ENCODE measurements at places on chromosomes 5 and 9. TPM values are rescaled to one million over a fixed set of nuclear protein-coding genes. Genes with fewer than 3 reads are reported as not detected.
A peak's percentile ranks its signal among the peaks of the same experiment; 100 is the strongest.

Gene APBA1
- total RNA-seq: 6.2 TPM

Gene PCDHA9
- total RNA-seq: under 0.01 TPM

Gene EIF4E1B
- total RNA-seq: not detected

Gene IL4
- not detected for total RNA-seq

Gene CDH18
- total RNA-seq: not detected

Gene GABRP
- 0.20 TPM for total RNA-seq

Gene FOXD4L4
- under 0.01 TPM for total RNA-seq

DNA sequence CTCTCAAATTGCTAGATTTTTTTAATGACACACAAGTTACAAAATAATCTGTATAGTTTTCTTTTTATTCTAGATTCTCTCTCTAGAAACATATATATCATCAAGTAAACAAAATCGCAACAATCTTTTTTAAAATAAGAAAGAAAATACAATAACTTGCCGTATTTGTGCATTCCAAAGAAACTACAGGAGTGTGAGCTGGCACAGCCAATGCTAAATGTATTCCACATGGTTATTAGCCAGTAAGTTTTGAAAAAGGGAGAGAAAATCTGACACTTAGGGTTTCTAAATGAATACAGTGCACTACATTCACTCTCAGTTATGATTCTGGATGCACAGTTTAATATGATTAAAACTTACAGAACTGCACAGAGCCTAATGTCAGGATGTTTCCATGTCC is 117.9 kb downstream of the BNC2 start:
- no peak for DNase-seq

DNA sequence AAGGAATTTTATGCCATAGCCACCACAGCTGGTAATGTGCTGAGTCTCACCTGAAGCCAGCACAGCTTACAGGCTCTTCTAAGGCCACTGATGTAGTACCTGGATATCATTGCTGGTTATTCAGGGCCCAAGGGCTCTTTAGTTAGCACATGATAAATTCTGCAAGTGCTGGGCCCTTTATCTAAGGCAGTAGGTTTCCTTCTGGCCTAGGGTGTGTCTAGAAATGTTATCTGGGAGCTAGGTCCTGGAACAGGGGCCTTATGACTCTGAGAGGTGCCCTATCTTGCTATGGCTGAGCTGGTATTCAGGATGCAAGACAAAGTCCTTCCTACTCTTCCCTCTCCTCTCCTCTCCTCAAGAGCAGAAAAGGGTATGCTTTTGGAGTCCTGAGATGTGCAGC is 1424.5 kb upstream of the NUDT12 start:
- DNase-seq: no peak

- no peak for DNase-seq
Observed at GRCh38 chr5:152477536-152477935, 72.5 kb upstream of the NMUR2 start.

DNA sequence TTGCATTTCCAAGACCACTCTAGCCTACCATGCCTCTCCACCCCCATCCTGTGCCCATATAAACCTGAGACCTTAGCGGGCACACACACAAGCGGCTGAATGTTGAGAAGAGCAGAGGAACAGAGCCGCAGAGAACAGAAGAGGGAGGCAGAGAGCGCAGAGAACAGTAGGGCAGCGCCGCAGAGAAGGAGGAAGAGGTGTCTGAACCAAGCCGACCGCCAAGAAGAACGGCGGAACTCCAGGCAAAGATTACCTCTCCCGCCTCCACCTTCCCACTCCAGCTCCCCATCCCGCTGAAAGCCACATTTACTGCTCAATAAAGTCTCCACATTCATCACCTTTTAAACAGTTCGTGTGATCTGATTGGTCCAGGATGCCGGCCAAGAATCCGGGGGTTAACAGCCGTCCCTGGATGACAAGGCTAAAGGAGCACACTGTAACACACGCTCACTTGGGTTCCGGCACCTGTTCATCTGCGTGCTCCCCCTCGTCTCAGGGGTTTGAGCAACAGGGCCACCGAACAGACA is 33.2 kb downstream of the GRIN3A start:
- peak; percentile 3 for DNase-seq

GRCh38 chr9:20031836-20032235 is 243.0 kb upstream of the SLC24A2 start:
- no peak for DNase-seq

- peak; percentile 51 for DNase-seq
Observed at GRCh38 chr9:69582544-69583297, 89.5 kb downstream of the APBA1 start.

DNA sequence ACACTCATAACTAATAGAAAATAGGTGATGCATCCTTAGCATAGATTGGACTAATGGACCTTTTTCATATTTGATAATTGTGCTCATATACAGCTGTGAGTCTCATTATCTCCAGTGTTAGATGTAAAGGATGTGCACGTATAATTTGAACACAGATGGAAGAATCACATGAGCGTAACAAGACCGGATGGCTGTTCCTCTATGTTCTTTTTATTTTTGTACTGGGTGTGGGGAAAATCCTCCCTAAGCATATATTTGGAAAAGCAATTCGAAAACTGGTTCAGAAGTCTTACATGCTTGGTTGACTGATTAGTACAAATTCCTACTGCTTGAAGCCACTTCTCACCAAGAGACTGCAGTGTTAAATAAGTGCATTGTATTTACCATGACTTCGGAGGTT is 230.2 kb downstream of the AOPEP start:
- DNase-seq: no peak

DNA sequence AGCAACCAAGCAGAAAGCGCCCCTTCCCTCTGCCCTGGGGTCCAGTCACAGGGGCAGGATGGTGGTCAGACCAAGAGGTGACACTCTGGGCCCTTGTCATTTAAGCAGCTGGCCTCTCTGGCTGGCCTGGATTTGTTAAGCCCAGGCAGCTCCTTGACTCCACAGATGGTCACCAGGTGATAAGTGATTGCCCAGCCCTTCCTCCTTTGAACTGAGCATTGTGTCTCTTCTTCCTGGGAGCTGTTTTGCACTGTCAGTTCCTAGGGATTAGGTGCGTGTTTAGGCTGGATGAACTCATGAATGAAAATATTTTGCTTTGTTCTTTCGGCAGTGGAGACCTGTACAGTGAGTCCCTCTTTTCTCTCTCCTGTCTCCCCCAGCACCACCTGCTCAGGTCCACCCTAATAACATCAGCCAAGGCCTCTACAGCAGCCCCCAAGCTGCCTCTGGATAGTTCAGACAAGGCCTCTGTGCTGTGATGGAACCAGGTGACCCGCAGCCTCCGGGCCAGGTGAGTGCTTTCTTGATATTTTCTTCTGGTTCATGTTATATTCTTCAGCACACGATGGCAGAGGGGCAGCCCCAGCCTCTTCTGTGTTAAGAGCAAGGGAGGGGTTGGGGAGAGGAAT is 139.7 kb upstream of the PITX1 start:
- no peak for DNase-seq

DNA sequence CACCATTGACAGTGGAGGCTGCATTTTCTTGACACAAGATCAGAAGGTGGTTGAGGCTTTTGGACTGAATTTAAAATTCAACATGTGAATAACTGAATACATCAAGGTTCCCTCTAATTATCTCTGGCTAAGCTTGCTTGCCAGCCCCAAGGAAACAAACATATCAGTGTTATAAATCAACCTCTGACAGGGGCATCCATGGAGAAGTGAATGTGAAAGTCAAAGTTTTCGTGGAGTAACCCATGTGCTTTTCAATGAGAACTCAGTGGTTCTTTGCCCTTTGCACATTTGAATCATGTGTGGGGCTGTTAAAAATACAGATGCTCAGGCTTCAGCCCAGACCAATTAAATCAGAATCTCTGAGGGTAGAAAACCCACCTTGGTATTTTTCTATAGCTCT is 128.9 kb downstream of the LRRC70 start:
- no peak for DNase-seq

GRCh38 chr9:35898337-35898736 is 7.7 kb upstream of the HRCT1 start:
- no peak for DNase-seq

DNA sequence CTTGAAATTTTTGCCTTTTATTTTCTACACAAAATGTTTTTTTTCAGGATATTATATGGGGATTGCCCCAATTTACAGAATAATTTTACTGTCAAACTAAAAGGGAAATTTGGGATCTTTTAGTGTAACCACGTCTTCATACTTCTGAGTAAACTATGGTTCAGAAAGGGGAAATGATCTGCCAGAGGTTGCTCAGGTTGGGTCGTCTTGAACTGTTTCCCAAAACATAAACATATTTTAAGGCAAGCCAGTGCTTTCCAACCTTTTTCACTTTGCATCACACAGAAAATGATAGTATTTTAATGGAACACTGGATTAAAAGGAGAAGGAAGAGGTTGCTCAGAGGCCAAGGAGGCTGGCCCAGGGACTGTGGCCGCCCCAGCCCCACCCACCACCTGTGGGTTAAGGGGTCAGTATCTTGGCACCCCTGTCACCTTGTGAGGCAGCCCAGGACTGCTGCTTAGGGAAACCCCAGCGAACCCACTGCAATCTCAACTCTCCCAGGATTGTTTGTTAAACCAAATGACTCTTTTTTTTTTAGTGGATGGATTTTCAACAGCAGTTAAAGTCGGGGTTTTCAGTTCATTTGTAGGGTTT is 142.7 kb upstream of the DHFR start:
- DNase-seq: no peak

DNA sequence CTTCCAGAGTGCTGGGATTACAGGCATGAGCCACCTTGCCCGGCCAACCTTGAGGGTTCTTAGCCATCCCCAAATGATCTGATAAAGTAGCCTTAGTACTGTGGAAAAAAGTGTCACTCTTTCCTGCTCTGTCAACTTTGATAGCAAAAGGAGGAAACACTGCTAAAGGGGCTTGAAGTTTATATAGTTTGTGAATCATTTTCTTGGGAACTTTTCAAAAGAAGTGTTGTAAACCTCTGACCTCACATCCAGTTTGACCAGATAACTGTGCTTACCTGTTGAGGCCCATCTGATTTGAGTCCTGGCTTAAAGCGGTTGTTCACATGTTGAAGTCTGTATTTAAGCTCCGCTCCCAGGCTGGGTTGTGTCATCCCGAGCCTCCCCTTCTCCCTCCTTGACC is 303.3 kb downstream of the DOCK8 start:
- DNase-seq: no peak
